ENCODE measurements at places on chromosomes 12 and 14.

DNA sequence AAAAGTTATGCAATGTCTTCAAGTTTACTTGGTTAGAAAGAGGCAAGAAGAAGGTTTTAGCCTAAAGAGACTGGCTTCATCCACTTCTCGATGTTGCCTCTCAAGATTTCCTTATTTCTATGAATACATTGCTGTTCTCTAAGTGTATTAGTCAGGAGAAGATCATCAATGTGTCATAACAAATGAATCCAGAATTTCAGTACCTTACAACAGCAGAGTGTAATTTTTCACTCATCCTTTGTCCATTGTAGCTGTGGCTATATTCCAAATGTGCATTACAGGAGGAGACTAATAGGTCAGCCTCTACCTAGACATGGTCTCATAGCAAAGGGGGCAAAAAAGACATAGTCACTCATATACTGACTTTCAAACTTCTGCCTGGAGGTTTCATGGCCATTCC, 579.1 kb downstream of the PRKD1 start:
- H3K4me1 ChIP-seq = no peaks in the 10 kb centered on the region
- H3K36me3 ChIP-seq = no peaks in the 10 kb centered on the region
- H3K4me3 ChIP-seq = no peak overlapping the region
- no peak for DNase-seq
- no peak overlapping the region for H3K27ac ChIP-seq

GRCh38 chr12:11795192-11795912, 145.9 kb downstream of the ETV6 start:
- peak overlapping the region; percentile 88 for H3K27ac ChIP-seq
- peak; percentile 41 for DNase-seq
- no peaks in the 10 kb centered on the region for H3K27me3 ChIP-seq
- H3K4me1 ChIP-seq = peaks cover 69% of the 10 kb centered on the region
- no peaks in the 10 kb centered on the region for H3K36me3 ChIP-seq

- H3K27me3 ChIP-seq = no peaks in the 10 kb centered on the region
- DNase-seq = no peak
Measured at GRCh38 chr14:88247228-88247627, 75.8 kb downstream of the KCNK10 start.

GRCh38 chr12:4449851-4450221, 4.2 kb upstream of the FGF6 start:
- DNase-seq = no peak
- H3K4me1 ChIP-seq = peaks cover 44% of the 10 kb centered on the region
- H3K27ac ChIP-seq = peak overlapping the region; percentile 88
- no peak overlapping the region for H3K4me3 ChIP-seq

DNA sequence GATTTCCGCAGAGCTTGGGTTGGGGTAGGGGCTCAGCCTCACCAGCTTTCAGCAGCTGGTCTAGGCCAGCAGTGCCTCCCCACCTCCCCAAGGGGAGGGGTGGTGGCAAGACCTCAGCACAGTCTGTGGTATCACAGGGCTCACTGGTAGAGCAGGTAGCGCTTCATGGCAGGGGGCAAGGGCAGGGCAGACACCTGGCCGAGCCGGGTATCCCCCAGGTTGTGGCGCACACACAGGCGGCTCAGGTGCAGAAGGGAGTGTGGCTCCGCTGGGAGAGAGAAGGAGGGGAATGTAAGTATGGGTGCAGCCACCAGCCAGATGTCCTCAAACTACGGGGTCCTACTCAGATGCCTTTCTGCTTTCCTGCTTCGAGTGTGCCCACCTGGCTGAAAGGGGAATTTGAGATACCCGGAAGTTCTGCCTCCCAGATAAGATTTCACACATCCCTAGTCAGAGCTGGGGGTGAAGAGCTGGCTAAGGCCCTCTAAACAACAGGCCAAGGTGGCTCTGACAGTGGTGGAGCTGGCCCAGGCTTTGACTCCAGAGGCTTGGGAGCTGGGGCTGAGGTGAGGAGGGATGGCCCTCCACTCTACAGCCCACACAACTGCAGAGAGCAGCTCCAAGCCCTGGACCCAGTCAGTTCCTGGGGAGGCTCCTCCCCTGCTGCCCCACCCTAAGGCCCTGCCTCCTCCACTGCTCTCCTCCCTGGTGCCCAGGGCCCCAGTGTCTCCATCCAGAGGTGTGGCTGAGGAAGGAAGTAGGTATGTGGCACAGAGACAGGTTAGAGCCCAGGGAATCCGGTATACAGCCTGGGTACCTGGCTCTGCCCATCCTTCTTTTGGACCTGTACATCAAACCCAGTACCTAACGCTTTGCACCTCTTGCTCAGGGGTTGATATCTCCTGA, 1.8 kb downstream of the SPSB2 start:
- H3K36me3 ChIP-seq = peaks cover 27% of the 10 kb centered on the region
- peaks cover 39% of the 10 kb centered on the region for H3K4me1 ChIP-seq
- peak overlapping the region; percentile 91 for H3K4me3 ChIP-seq
- DNase-seq = no peak
